ENCODE measurements at places on chromosomes 13 and 19. TPM values are rescaled to one million over a fixed set of nuclear protein-coding genes. Genes with fewer than 3 reads are reported as not detected.

DNA sequence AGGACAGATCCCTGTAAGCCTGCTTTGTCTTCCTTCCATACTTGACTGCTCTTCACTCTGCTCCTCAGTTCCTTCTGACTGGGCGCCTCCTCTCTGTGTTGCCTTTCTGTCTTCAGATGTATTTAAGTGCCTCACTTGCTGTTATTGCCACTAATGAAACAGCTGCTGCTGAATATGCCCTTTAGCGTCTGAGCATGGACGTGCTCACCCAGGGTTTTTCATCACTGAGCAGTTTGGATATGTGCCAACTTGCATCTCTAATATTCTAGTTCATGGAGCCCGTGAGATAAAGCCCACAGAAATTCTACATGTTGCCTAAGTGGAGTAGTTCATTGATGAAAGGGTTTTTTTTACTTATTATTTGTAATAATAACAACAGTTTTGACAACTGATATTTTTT is 198.2 kb downstream of the MYO16 start:
- no peak for DNase-seq

Gene PRKCG
- total RNA-seq: not detected

Gene NMRK2
- not detected for total RNA-seq

DNA sequence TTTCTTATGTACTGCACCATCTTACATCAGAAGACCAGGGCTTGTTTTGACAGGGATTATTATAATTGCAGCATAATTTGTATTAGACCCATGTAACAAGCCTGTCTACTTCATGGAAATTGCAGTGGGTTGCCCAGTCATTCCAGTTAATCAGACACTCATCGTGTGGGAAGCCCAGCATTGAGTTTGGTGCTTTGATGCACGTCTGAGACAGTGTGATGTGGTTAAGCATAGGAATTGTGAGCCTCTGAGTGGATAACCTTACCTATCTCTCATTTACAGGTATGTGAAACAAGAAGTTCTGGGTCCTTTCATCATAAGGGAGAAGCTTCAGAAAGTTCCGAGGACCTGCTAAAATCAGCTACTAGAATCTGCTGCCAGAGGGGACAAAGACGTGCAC is 12.8 kb downstream of the RGCC start:
- DNase-seq: peak; percentile 68

Gene CHAMP1
- 29.2 TPM for total RNA-seq

DNA sequence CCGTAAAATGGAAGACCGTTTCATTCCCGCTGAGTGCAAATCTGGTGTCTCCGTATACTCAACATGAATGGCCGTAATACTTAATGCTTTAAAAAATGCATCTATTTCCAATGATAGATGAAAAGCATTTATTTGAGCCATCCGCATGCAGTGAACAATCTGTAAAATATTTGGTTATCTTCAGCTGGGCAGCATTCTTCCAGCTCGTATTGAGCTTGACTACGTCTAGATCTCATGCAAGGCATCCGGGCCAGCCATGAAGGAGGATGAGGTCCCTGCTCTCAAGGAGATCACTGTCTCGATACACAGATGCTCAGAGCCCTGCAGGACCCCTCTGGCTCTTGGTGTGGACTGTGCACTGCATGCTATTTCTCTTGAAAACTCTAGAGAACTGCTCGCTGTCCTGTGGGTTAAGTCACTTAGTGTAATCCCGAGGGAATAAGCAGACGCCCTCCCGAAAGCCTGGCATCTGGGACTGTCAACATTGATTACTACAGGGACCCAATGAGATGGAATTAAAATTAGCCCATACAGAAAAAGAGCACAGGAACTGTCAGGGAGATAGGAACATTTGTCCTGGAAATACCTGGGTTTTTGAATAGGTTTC is 112.4 kb upstream of the RNF113B start:
- no peak for DNase-seq

DNA sequence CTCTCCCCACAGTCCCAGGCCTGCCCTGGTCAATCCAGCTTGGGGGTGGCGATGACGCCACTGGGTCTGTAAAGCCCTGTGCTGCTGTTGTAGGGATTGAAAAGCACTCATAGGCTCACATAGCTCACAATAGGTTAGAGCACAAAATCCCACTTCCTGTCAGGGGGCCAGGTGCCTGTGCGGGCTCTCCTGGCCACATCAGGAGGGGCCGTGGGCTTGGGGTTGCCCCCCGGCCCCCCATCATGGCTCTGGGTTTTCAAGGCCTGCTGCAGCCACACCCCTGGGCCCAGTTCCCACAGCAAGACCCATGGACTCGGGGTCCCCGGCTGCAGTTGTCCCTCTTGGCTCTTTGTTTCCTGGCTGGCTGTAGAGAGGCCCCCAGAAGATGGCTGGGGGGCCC is 62.9 kb downstream of the SMARCA4 start:
- no peak for DNase-seq
